ENCODE measurements at places on chromosomes 5 and 9.

DNA sequence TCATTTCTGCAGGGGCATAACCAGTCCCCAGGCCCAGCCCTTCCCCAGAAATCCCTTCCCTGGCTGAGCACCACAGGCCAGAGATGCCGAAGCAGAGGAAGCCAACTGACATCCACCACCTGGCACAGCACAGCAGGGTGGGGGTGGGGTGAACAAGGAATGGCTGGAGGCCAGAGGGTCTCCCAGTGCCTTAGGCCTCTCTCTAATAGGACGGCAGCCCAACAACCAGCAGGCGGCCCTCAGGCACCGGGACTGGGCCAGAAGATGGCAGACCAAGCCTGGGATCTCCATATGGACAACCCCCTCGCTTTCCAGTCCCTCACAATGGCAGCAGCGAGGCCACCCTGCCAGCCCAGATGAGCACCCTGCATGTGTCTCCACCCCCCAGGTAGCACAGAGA lies 13.2 kb downstream of the PDLIM4 start:
- DNase-seq: no peak

- no peak for DNase-seq
These were observed 1.3 kb downstream of the TRIM7 start for GRCh38 chr5:181203777-181204112.

DNA sequence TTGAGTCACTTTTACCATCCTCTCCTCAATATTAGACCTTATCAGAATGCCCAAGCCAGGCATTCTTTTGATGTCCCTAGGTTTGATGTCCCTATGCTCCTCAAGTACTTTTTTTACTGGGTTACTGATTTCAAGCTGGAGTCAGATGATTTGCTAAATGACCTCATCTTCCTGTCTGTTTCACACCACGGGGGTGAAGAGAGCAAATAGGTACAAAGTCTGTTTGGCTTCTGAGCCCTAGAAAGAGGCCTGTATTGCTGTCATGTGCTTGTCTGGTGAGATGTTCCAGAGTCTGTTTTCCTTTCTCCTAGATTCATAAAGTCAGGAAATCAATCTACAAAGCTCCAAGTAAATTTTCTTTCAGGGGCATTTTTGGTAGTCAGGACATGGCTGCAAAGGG lies 12.7 kb upstream of the DAB2 start:
- DNase-seq: no peak

DNA sequence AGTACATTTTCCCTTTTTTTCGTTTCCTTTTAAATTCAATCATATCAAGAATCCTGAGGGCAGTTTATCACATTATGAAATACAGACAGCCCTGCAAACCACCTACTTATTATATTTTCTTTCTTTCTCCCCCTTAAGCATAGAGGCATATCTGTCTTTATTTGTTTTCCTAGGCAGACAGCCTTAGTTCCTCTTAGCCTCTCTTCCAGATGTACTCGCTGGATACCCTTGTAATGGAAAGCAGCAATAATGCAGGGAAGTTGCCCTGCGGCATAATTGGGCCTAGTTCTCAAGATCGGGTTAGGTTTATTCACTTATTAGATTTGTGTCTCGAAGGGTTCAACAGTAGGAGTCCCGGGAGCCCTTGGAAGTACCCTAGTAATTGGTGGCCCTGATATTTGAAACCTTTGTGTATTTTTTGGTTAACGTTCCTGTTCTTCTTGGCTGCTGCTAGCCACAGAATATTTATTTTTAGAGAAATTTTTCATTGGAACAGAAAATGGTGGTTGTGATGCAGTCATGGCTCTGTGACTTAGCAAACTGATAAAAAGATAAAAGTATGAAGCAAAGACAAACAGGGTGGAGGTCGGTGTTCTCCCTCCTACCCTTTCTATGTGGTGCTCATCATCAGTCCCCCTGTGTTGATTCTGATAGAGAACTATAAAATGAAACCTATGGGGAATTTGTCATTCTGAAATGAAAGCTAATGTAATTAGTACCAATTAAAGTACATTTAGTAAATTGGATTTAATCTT lies 6.4 kb downstream of the TLE4 start:
- DNase-seq: no peak

GRCh38 chr9:105887679-105888078 lies 193.3 kb downstream of the TMEM38B start:
- DNase-seq: no peak

GRCh38 chr9:76115982-76116646 lies 225.6 kb downstream of the PCSK5 start:
- no peak for DNase-seq

DNA sequence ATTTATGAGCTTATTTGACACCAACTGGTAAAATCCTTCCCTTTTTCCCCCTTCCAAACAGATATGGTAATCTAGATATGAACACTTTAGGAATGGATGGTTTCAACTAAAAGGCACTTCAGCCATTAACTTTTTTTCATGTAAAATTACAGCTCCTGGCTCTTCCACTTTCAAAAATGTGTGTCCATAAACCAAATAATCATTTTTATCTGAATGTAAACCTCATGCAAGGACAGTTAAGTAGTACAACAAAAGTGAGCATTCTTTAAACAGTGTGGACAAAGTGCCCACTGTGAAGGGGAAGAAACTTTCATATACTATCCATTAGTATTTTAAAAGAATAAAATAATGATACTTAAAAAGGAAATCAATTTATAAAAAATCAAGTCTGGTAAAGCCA lies 17.2 kb downstream of the RAB14 start:
- DNase-seq: no peak

GRCh38 chr5:760363-761058 lies 24.0 kb downstream of the ZDHHC11B start:
- no peak for DNase-seq

DNA sequence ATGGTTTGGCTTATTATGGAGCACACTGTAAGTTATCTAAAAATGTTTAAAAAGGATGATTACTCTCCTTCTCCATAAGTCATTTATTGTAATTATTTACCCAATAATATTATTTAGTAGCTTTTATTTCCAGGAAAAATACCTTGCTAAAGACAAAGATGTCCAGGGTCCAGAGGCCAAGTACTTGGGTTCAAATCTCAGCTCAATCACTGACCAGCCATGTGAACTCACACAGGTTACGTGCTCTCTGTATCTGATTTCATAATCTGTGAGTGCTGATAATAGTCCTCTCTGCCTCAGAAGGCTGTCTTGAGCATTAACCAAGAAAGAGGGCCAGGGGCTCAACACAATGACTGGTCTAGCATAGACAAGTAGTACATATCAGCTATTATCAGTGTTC lies 27.0 kb downstream of the ALDH1A1 start:
- no peak for DNase-seq

DNA sequence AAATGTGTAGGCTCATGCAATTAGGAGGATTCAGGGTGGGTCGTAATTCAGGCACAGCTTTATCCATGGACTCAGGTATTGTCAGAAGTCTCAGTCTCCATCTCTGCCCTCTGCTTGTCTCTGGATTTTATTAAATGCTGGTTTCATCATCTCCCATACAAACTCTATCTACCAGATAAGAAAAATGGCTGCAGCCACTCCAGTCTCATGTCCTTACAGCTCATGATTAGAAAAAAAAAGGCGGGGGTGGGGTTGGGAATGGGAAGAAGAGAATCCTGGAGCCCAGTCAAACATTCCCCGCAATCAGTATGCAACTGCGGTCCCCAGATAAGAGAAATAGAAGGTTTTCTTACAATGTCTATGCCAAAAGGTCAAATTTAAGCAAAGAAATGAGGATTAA lies 7.6 kb upstream of the FBXO38 start:
- no peak for DNase-seq

GRCh38 chr5:67002832-67003684 lies 193.5 kb downstream of the CD180 start:
- DNase-seq: no peak

DNA sequence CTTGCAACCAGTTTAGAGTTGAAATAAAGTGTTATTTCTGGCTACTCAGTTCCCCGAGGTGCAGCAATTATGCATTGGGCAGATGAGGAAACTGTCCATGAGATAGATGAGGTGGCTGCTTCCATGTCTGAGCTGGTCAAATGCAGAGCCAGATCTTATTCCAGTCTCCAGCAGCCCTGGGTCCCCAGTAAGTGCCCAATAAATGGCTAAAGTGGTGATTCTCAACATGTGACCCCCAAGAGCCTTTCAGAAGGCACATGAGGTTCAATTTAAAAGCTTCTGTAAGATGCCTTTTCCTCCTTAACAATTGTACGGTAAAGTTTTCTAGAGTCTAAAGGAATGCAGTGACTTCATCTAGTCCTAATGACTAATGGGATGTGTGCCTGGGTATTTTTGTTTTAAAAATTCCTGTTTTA lies 17.5 kb downstream of the ATOX1 start:
- DNase-seq: no peak

GRCh38 chr5:95729115-95730010 lies 1.8 kb upstream of the RHOBTB3 start:
- DNase-seq: no peak

DNA sequence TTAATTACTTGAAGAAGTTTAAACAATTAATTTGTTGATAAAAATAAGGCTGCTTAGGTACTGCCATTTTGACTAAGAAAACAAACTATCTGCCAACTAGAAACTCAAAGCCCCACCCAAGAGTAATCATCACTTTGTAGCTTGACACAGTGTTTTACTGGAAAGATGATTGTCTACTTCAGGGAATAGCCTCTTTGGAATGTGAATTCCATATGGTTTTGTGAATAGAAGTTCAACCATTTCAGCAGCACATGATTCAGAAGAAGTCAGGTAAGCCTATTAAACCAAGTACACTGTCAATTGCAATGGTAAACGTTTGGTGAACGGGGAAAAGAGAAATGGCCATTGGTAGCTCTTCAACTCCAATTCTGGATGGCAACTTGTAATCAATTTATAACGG lies 55.2 kb downstream of the PLK2 start:
- no peak for DNase-seq

GRCh38 chr5:83586874-83587776 lies 115.6 kb downstream of the VCAN start:
- no peak for DNase-seq
